ENCODE measurements at places on chromosomes 12 and 14. TPM values are rescaled to one million over a fixed set of nuclear protein-coding genes. Genes with fewer than 3 reads are reported as not detected.

The ZFHX2 gene
- total RNA-seq, result 2.1 TPM

- no peak for DNase-seq
Observed at GRCh38 chr12:103879048-103879692, 38.1 kb upstream of the NT5DC3 start.

- no peak for DNase-seq
Observed at GRCh38 chr14:68609012-68609411, 183.9 kb downstream of the ZFP36L1 start.

The KLRF1 gene
- 0.78 TPM for total RNA-seq

The SERPINA3 gene
- total RNA-seq, result 99.2 TPM

The AVPR1A gene
- total RNA-seq, result 6.9 TPM

Measured in tibial nerve (tissue), 4 donors.